ENCODE measurements at places on chromosomes 11 and 22.

DNA sequence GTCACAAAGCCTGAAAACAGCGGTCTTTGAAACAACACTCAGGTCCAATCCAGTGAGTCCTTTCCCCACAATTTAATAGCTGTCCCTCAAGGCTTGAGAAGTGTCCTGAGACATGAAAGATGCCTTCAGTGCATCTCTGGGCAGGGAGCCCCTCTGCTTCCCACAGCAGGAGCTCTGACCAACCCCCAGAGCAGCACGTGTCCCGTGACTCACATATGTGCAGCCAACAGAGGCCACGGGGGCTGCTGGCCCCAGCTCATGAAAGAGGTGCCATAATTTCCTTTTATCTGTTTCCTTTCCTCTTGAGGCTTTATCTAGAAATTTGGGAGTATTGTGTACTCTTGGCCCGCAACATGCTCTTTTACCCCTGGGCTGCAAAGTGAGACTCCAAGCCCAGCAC lies 33.2 kb upstream of the LMO1 start:
- DNase-seq = no peak

DNA sequence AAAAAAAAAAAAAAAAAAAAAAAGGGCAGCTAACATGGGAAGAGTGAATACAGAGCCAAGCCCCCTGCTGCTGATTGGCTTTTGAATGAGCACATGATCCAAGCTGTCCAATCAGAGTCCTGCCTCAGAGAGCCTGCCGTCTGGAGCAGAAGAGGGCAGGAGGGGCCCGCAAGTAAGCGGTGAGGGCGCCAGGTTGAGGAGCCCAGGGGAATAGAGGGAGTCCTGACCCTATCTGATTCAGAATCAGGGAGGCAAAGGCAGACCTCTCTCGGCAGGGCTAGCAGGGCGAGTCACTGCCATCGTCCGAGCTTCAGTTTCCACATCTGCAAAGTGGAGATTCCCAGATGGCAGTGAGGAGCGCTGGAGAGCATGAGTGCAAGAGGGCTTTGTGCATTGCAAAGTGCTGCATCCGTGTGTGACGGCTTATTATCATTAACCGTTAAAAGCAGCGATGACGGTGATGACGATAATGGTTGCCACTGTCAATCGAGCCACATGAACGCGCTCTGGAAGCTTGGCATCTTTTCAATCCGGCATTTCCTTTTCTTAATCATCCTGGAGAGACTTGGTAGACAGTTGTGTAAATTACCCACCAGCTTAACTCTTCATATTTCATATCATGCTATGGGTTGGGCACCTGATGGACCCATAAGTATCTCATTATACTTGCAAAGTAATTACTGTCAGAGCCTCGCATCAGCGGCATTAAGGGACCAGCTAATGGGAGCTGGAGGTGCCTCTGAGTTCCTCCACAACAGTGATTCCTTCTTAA lies 68.6 kb upstream of the ATXN10 start:
- peak; percentile 74 for DNase-seq

DNA sequence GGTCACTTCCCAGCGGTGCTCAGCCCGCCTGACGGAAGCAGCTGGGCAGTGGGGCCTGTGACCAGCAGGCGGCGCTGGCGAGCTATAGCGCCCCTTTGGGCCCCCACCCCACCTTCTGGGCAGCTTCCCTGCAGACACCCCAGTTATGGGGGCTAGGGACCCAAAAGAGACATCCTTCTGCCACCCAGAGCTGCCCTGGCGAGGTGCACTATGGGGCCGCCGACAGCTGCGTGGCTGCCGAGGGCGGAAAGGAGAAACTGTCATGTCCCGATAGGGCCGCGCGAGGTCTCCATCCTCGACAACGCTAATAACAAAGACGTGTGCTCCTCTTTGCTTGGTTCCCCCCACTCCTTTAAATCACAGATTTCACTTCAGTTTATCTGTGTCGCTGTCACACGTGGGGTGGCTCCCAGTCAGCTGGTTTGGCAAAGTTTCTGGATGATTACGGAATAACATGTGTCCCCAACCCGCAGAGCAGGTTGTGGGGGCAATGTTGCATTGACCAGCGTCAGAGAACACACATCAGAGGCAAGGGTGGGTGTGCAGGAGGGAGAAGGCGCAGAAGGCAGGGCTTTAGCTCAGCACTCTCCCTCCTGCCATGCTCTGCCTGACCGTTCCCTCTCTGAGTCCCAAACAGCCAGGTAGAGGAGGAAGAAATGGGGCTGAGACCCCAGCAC lies 673 bp upstream of the MYO7A start:
- DNase-seq = peak; percentile 86

- DNase-seq = no peak
Observed at GRCh38 chr22:27725661-27726060, 75.9 kb downstream of the MN1 start.

DNA sequence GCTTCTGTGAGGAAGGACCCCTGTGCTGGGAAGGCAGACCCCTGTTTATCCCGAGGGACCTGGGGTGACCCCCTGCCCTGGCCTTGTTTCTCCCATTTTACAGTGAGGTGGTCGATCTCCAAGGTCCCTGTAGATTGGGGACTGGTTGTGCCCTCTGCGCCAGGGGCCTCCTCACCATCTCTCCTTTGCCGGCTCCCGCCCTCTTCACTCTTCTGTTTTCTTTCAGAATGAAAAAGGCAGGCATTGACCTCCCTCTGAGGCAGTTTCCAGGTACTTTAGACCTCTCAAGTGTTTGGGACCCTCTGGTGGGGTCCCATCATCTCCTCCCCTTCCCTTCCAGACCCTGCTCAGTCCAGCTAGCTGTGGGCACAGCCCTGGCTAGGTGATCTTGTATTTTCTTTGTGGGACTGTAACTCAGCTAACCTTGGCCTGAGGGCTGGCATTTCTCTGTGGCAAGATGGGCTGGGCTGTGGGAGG lies 1.5 kb downstream of the SERPINH1 start:
- no peak for DNase-seq

DNA sequence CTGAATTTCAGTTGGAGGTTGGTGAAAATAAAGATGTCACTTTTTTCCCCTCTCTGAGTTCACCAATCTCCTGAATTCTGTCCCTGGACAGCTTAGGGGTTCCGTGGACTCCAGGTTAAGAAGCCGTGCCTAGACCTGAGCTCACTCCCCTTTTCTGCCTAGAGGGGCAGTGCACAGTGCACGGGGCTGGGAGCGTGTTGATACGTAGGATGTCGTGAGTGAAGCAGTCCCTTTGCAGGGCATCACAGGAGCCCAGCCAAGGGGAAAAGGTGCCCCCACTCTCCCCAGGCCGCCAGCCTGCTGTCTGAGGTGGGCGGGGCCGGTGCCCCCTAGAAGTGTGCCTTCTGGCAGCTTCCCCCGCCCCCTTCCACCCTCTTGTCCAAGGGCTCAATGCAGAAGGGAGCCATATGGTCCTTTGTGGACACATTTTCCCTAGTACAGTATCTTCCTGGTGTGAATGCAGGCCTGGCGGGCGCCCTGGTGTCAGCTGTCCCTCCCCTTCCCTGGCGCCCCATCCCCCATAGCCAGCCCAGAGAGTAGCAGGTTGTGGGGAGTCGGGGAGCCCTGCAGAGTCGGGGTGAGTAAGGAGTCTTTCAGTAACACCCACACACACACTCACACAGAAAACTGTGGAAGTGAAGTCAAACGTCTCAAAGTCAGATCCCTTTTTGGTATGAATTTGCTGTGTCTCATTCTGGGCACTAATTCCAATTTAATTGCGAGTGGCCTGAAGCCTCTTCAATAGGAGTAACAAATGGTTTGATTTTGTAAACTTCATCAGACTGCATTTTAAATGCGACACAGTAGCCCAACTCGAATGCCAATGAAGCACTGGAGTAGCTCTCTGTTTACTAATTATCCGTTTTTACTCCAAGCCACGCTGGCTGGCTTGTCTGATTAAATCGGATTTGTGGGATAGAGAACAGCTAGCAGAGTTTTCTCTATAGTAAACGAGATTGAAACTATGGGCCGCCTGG lies 67.5 kb upstream of the NNMT start:
- no peak for DNase-seq
